Adipose tissue (tissue), 3 donors: ENCODE measurements at places on chromosomes 12 and 14. TPM values are rescaled to one million over a fixed set of nuclear protein-coding genes. Genes with fewer than 3 reads are reported as not detected.

Gene PRKAB1
- polyA plus RNA-seq, result 18.0 TPM

Gene ASCL1
- polyA plus RNA-seq, result not detected

Gene MANSC4
- not detected for polyA plus RNA-seq

Gene TCL1A
- not detected for polyA plus RNA-seq

Gene CLEC1A
- 5.5 TPM for polyA plus RNA-seq

Gene ASB2
- 0.29 TPM for polyA plus RNA-seq

Gene CCDC196
- polyA plus RNA-seq, result not detected

Gene GUCY2C
- 0.01 TPM for polyA plus RNA-seq

Gene IAPP
- 0.33 TPM for polyA plus RNA-seq

Gene NKX2-1
- polyA plus RNA-seq, result not detected

Gene MYL2
- polyA plus RNA-seq, result 20.0 TPM

Gene IGF1
- polyA plus RNA-seq, result 11.0 TPM

Gene PRB2
- not detected for polyA plus RNA-seq

Gene PMEL
- polyA plus RNA-seq, result 1.7 TPM

Gene SINHCAF
- 8.0 TPM for polyA plus RNA-seq

Gene KLRD1
- polyA plus RNA-seq, result 0.42 TPM

Gene SRRM4
- not detected for polyA plus RNA-seq

Gene TAS2R20
- polyA plus RNA-seq, result 0.09 TPM

Gene FAM181A
- not detected for polyA plus RNA-seq

Gene DNAI7
- 0.41 TPM for polyA plus RNA-seq

Gene CLEC6A
- polyA plus RNA-seq, result not detected

Gene MDGA2
- polyA plus RNA-seq, result not detected

Gene NEUROD4
- polyA plus RNA-seq, result not detected

Gene PPP1R36
- polyA plus RNA-seq, result 0.89 TPM

Gene LRRIQ1
- not detected for polyA plus RNA-seq

Gene TC2N
- 68.2 TPM for polyA plus RNA-seq

Gene CIROP
- polyA plus RNA-seq, result 0.56 TPM

Gene ZDHHC22
- 0.04 TPM for polyA plus RNA-seq

Gene GPRC5A
- 1.4 TPM for polyA plus RNA-seq

Gene CISTR
- polyA plus RNA-seq, result not detected

Gene CDK2
- polyA plus RNA-seq, result 20.8 TPM

Gene GPRC5D
- 0.15 TPM for polyA plus RNA-seq

Gene C1S
- polyA plus RNA-seq, result 315 TPM

Gene ITGB7
- 2.3 TPM for polyA plus RNA-seq

Gene OR4E2
- polyA plus RNA-seq, result not detected

Gene KRT85
- polyA plus RNA-seq, result not detected

Gene PZP
- 0.51 TPM for polyA plus RNA-seq

Gene AKT1
- 126 TPM for polyA plus RNA-seq

Gene PSME2
- 193 TPM for polyA plus RNA-seq

Gene CIT
- polyA plus RNA-seq, result 0.67 TPM

Gene TAS2R30
- polyA plus RNA-seq, result 0.03 TPM
